ENCODE measurements at places on chromosomes 1 and 21. TPM values are rescaled to one million over a fixed set of nuclear protein-coding genes. Genes with fewer than 3 reads are reported as not detected.
A peak's percentile ranks its signal among the peaks of the same experiment; 100 is the strongest.

- no peak for DNase-seq
These were observed 2.0 kb upstream of the UTP25 start for GRCh38 chr1:209825591-209826434.

Gene ASPM
- total RNA-seq, result 64.3 TPM

GRCh38 chr1:1091344-1092148 lies 17.4 kb upstream of the RNF223 start:
- no peak for DNase-seq

DNA sequence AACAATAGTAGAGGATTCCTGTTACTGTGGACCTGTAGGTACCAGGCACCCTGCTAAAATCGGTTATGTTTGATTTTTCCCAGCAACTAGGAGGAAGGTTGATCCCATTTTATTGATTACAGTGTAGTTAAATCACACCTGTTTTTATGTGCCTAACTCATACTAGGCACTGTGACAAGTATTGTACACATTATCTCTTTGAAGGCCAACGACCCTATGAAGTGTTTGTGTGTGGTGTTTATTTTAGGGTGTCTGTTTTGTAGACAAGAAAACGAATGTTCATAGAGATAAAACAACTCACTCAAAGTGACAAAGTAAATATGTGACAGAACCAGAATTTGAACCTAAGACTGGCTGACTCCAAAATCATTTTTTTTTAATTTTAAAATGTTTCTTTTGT lies 49.5 kb downstream of the FGGY start:
- no peak for DNase-seq

DNA sequence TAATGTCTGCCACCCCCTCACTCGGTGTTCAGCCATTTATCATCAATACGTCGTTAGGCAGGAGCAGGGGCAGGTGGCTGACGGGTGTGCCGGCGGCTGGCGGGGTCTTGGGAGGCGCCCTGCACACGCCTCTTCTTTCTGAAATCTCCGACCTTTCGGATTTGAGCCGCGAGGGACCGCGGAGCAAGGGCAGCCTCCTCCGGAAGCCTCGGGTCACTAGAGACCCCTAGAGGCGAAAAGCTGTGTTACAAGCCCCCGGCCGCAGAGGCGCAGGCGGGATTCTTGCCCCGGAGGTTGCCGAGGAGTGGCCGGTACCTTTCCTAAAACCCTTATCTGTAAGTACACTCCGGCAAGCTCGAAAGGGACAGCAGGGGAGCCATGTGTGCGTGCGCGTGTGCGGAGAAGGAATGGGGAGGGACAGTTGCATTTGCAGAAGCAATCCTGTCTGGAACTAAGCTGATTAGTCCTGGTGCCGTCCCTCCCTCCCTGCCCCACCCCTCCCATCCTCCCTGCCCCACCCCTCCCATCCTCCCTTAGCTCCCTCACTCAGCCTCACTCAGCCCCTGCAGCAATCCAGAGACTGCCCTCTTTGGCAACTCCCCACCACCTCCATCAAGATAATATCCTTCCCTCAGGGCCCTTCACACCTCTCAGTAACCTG lies 11.0 kb downstream of the BRINP2 start:
- peak; percentile 35 for DNase-seq

Gene SUSD4
- 3.1 TPM for total RNA-seq

DNA sequence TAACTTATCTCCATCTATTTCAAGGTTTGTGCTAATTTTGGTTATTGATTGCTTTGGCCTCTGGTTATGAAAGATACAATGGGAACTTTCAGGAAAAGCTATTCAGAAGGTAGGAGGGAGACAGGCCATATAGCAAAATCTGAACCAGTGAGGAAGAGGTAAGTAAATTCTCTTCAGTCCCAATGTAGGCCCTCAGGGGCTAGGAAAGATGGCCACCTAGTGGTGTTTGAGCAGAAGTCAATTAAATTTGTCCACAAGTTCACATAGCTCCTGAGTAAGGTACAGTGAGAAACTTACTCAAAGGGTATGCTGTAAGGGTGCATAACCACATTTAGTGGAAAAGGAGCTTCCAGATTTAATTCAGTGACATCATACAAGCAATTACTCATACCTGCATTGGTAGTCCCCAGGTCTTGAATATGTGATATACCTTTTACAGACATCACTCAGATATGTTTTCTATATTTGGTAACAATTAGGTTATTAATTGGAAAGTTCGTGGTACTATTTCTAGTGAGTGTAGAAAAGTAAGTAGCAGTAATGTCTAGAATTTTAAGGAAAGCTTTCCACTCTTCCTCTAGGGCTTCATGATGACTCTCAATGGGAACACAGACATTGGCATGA lies 21.4 kb upstream of the FMO1 start:
- DNase-seq, result peak; percentile 76

DNA sequence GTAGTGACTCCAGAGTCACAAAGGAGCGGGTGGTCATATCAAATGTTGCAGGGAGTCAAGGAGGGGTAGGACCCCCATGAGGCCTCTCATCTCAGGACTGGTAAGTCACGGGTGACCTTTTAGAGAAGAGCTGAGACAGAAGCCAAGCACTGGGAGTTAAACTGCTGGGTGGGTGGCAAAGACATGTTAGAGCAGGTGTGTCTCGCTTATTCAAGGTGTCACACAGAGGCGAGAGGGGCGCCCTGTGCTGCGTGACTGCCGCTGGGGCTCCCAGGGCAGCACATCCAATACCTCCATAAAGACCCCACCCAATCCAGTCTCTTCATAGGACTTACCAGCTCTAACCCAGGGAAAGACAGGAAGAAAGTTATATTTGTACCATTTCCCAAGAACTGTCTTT lies 15.2 kb downstream of the CASQ2 start:
- DNase-seq, result peak; percentile 17

Gene OXCT2
- 4.3 TPM for total RNA-seq

DNA sequence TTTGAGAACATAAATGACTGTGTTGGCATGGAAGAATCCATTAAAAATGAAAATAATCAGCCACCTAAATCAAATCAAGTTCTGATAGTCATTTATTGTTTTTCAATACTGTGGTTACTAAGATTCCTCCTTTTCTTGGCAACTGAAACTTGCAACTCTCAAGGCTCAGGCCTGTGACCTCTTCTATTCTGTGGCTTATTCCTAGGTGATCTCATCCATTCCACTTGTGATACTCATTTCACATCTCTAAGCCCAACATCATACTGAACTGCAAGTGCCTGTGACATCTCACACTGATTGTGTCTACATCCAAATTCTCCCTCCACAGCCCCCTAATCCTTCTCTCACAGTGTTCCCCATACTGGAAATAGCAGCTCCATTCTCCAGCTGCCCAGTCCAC lies 4.8 kb upstream of the ST6GALNAC5 start:
- no peak for DNase-seq

Gene NEXN
- 9.0 TPM for total RNA-seq

DNA sequence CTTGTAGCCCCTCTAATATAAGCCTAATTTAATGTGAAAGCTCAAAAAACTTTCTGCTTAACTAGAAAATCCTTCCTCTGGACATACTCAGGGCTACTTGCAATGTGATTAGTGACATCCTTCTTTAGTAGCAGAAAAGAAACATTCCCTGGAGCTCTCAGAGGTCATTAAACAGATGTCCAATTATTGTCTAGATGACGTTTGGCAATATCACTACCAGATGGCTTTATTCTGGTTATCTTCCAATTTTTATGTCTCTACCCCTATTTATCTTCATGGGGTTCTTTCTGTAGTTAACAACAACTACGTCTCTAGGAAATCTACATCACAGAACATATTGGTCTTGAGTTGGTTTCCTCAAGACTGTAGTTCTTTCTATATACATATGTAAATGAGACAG lies 44.2 kb downstream of the CTH start:
- no peak for DNase-seq

- DNase-seq, result no peak
These were observed 24.2 kb upstream of the CD34 start for GRCh38 chr1:207935166-207935583.

- DNase-seq, result no peak
These were observed 34.7 kb upstream of the EXOSC10 start for GRCh38 chr1:11134251-11134897.

Gene GNB1
- total RNA-seq, result 167 TPM

- no peak for DNase-seq
These were observed 29.4 kb downstream of the HMGB4 start for GRCh38 chr1:33893147-33893830.

DNA sequence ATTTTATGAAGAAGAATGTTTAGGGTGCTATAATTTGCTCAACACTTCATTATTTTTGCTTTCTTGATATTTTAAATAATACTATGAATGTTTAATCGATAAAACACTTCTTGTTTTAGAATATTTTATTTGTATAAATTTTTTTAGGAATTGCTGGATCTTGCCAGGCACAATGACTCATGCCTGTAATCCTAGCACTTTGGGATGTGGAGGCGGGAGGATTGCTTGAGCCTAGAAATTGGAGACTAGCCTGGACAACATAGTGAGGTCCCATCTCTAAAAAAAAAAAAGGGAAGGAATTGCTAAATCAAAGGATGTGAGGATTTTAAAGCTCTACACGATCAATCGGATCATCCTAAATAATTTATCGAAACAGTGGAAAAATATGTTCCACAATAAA lies 17.6 kb downstream of the RNF11 start:
- DNase-seq, result no peak

DNA sequence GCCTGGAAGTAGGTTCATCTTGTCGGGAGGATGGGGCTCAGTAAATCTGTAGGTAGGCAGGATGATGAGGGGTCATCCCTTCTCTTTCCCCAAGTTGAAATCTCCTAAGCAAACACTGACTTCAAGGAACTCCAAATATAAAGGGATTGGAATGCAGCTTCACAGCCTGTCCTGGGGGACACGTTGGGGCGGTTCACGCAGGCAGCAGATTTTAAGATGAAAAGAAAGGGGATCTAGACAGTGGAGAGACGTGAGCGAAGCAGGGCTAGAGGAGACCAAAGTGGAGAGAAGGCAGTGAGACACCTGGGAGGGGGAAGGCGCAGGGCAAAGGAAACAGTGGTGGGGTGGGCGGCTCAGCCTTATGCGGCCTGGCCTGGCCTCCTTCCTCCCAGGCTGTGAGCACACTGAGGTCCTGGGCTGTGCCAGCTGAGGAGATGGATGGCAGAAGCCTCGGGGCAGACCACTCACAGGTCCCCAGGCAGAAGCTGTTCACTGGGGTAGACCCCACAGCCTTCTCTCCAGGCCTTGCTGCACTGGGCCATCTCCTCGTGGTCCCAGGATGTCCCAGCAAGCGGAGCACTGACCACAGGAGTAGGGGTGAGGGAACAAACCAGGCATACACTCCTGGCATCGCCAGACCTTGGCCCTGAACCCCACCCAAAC lies 51.7 kb downstream of the TOR1AIP2 start:
- DNase-seq, result no peak

- DNase-seq, result peak; percentile 32
These were observed 149.4 kb downstream of the FAM78B start for GRCh38 chr1:166017395-166017794.

Gene FAM78B
- 0.10 TPM for total RNA-seq

- DNase-seq, result no peak
These were observed 176.5 kb upstream of the GJB5 start for GRCh38 chr1:34578306-34578705.

- DNase-seq, result no peak
These were observed 29.1 kb downstream of the DDR2 start for GRCh38 chr1:162661336-162661735.

- DNase-seq, result no peak
These were observed 163.3 kb downstream of the RHOU start for GRCh38 chr1:228898582-228898992.

DNA sequence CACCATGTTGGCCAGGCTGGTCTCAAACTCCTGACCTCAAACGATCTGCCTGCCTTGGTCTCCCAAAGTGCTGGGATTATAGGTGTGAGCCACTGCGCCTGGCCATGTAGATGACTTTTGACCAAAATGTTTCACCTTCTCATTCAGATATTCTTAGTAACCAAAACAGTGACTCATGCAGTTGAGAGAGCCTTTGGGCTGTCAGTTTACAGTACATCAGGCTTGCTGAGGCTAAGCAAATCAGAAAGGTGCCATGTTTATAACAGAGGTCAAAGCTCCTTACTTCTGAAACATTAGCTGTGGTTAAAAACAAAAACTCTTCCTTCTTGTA lies 21.0 kb downstream of the CNIH4 start:
- no peak for DNase-seq

- DNase-seq, result no peak
These were observed 179.1 kb downstream of the PSMG1 start for GRCh38 chr21:39003982-39004633.

- no peak for DNase-seq
These were observed 26.2 kb upstream of the PADI4 start for GRCh38 chr1:17281775-17282181.

Gene DHRS3
- total RNA-seq, result 3.5 TPM

GRCh38 chr1:30101016-30101415 lies 622.4 kb downstream of the MATN1 start:
- no peak for DNase-seq

GRCh38 chr1:162276493-162276892 lies 100.2 kb downstream of the SPATA46 start:
- DNase-seq, result peak; percentile 61

DNA sequence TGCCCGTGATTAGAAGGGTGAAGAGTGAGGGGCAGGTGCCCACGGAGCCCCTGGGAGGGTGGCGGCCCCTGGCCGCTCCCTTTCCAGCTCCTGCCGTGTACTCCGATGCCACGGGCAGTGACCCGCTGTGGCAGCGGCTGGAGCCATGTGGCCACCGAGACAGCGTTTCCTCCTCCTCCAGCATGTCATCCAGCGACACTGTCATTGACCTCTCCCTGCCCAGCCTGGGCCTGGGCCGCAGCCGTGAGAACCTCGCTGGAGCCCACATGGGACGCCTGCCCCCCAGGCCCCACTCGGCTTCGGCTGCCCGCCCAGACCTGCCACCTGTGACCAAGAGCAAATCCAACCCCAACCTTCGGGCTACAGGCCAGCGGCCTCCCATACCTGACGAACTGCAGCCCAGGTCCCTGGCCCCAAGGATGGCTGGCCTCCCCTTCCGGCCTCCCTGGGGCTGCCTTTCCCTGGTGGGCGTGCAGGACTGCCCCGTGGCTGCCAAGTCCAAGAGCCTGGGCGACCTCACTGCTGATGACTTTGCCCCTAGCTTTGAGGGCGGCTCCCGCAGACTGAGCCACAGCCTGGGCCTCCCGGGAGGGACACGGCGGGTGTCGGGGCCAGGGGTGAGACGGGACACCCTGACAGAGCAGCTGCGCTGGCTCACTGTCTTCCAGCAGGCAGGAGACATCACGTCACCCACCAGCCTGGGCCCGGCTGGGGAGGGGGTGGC lies 22.0 kb downstream of the PANK4 start:
- peak; percentile 86 for DNase-seq

GRCh38 chr1:106676021-106676420 lies 380.5 kb upstream of the PRMT6 start:
- DNase-seq, result no peak

Gene EPHA10
- total RNA-seq, result not detected

- no peak for DNase-seq
These were observed 3.6 kb downstream of the NUP210L start for GRCh38 chr1:154151311-154151710.
